ENCODE measurements at places on chromosomes 1 and 21. TPM values are rescaled to one million over a fixed set of nuclear protein-coding genes. Genes with fewer than 3 reads are reported as not detected.
A peak's percentile ranks its signal among the peaks of the same experiment; 100 is the strongest.

- no peak for DNase-seq
These were observed 141.7 kb upstream of the EDN2 start for GRCh38 chr1:41626146-41626545.

DNA sequence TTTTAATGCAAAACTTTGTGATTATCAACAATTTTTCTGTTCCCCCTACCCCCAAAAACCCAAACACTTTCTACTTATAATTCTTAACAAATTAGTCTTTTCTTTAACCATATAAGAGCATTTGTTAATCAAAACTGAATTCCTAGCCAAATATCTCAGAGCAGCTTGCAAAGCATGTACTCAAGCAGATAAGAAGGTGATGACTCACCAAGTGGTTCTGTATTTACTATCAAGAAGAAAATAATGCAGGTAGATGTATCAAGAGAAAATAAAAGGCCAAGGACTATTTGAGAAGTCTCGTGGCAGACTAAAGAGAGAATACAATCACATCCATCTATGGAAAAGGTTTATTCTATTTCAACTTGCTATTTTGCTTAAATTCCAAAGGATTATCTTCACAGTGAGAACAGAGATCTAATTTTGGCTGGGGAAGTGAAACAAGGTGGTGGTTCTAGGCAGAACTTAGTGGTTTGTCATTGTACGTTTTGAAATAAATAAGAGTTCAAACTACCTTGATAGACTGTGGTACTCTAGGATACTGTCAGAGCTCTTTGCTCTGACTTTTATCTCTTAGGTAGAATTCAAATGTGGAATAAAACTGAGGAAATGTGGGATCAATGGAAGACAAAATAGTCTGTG lies 94.7 kb upstream of the NRIP1 start:
- DNase-seq: no peak

GRCh38 chr1:29124366-29125236 lies 898 bp upstream of the TMEM200B start:
- DNase-seq: peak; percentile 73

DNA sequence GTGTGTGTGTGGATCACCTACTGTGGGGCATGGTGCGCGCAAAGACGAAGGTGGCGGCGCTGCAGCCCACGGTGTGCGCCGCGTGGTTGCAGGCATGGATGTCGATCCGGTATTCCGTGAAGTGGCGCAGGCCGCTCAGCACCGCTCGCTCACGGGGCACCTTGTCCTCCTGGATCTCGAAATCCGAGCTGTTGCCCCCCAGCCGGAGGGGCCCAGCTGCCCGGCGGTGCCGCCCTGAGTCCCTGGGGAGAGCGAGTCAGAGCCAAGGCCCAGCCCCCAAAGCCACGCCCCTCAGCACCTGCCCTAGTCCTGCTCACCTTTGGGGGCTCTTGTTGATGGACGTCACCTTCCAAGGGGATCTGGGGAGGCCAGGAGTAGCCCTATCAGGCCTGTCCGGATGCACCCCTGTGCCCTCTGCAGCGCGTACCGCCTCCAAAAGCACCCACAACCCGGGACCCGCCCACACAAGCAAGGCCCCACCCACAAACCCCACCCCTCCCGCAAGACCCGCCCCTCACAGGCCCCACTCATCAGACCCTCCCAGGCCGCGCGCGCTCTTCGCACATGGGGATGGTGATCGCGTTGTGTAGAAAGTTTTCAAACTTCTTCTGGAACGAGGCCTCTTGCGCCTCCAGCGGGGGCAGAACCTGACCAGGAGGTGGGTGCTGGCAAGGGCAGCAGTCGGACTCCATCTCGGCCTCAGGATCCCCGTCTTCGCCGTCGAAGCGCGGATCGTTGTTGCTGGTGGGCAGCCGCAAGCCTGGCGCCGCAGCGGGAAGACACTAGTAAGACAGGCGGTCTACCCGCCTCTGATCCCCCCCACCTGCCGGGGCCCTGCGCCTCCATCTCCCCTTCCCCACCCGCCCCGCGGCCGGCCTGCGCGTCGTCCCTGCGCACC lies 13.6 kb downstream of the INSRR start:
- no peak for DNase-seq

Gene KCND3
- not detected for total RNA-seq

- no peak for DNase-seq
These were observed 92.1 kb downstream of the OBSCN start for GRCh38 chr1:228299901-228300300.

- DNase-seq: no peak
These were observed 6.4 kb upstream of the TMCO2 start for GRCh38 chr1:40241362-40241761.

DNA sequence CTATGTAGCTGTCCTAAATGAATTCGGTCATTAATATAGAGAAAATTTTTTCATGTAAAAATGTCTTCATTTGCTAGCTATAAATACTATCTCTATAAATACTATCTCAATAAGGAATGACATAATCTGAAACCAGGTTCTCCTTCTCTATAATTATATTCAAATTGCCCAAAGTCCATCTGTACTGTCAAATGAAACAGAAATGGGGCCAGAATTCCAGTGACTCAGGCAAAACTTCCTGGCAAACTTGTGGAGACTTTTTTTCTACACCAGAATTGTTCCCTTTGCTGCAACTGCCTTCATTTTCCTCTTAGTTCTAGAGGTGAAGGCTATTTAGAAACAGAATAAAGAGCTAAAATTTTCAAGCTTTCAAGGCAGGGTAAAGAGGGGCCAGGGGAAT lies 152.5 kb downstream of the KCNH1 start:
- no peak for DNase-seq

GRCh38 chr1:71351438-71351837 lies 270.6 kb upstream of the ZRANB2 start:
- DNase-seq: no peak

GRCh38 chr1:94947437-94947836 lies 20.5 kb upstream of the CNN3 start:
- no peak for DNase-seq
